ENCODE measurements at places on chromosomes 2 and 18.

- peak; percentile 84 for DNase-seq
Measured at GRCh38 chr2:219387306-219388120, at the start of gene DNPEP. TSS of gene DNPEP (minus strand) at chr2:219387912. CDS start at chr2:219387794, 118 bp downstream.

- DNase-seq, result no peak
Measured at GRCh38 chr2:196809260-196809659, at the start of gene C2orf66. TSS of gene C2orf66 (minus strand) at chr2:196809355. CDS start at chr2:196809336, 19 bp downstream.

- no peak for DNase-seq
Measured at GRCh38 chr2:43026426-43027096, 199.8 kb downstream of the ZFP36L2 start.

DNA sequence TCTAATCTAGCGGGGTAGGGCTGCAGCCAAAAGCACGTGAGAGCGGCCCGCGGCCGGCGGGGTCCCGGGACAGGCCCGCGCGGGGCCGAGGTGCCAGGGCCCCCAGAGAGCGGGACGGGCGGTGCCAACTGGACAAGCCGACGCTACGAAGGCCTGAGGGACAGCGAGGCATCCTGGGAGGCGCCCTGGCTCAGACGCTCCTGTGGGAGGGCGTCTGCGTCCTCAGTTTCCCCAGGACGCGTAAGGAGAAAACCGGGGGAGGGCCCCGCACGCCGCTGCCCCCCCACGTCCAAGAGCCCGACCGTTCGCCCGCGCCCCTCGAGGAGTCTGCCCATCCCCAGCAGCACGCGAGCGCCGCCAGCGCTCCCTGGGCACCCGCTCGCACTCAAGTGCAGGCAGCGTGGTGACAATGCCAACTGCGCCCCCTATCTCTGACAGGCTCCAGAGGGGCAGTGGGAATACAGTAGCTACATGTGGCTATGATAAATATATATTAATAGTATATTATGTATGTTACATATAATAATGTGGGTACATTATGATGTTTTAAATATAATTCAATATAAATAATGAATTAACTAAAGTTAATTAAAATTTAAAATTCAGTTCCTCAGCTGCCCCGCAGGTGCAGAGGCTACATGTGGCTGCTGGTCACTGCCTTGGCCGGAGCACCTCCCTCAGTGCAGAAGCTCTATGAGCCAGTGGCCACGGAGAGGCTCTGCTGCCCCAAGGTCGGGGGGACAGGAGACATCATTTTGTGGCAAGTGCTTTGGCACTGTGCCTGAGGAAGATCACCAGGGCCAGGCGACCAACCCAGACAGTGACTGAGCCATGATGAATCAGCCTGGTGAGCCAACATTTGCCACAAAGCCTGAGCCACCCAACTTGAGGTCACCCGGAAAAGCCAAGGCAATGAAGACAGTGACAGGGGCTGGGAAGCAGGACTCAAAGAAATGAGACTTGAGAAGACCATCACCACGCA is 5.5 kb upstream of the SFT2D3 start:
- peak; percentile 53 for DNase-seq

- DNase-seq, result no peak
Measured at GRCh38 chr2:19244460-19245363, 113.7 kb downstream of the OSR1 start.

- no peak for DNase-seq
Measured at GRCh38 chr2:144615866-144616565, 96.1 kb upstream of the ZEB2 start.

- no peak for DNase-seq
Measured at GRCh38 chr18:40751186-40751585, 1203.8 kb upstream of the PIK3C3 start.

GRCh38 chr2:176138923-176139660 is 9.6 kb downstream of the HOXD8 start:
- peak; percentile 1 for DNase-seq

DNA sequence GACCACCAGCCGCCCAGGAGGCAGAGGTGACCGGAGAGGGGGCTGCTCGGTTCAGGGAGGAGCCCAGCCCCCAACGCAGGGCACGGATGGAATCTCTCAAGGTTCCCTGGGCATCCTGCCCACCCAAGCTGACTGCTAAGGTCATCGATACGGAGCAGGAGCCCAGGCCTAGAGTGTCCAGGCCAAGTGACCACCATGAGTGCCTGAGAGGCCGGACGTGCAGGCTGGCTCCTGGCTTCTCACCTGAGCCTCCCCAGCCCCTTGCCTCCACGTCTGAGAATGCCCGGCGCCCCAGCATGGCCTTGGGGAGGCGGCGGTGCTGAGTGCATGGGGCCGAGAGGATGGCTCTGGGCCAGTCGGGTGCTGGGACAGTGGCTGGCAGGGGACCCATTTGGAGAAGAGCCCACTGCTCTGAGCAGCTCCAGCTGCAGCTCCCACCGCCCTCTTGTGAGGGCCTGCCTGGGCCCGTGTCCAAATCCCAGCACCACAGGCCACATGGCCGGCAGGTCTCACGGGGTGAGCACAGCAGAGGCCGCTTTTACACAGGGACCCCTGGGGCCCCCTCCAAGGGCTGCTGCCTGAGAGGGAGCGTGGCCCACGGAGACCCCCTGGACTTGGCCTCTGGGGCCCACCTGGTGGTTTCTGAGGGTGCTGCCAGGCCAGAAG is 102.8 kb upstream of the CTDP1 start:
- DNase-seq, result no peak

DNA sequence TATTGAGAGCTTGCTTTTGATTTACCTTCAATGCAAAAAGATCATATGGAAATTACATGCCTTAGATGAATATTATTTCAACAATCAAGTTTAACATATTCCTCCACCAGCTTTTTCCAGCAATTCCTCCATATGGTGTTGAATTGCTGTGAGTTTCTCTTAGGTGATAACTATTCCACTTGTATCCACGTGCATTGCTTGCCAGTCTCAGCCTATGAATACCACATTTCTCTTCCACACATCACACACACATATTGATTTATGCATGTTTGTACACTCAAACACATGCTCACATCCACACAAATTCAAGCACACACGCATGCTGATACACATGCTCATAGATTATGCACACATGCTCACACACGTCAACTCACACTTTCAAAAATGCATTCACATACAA is 770.0 kb upstream of the LINC00305 start:
- no peak for DNase-seq

GRCh38 chr2:46087492-46087891 is 209.7 kb upstream of the EPAS1 start:
- no peak for DNase-seq

- DNase-seq, result no peak
Measured at GRCh38 chr2:33384599-33384961, 91.9 kb upstream of the RASGRP3 start.

DNA sequence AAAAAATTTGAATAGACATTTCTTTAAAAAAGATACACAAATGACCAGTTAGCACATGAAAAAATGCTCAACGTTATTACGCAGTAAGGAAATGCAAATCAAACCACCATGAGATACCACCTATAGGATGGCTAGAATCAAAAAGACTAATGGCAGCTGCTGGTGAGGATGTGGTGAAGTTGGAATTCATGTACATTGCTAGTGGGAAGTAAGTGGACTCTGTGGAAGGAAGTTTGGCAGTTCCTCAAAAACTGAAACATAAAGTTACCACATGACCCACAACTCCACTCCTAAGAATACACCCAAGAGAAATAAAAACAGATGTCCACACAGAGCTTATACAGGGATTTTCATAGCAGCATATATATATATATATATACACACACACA is 51.2 kb downstream of the MBP start:
- no peak for DNase-seq

DNA sequence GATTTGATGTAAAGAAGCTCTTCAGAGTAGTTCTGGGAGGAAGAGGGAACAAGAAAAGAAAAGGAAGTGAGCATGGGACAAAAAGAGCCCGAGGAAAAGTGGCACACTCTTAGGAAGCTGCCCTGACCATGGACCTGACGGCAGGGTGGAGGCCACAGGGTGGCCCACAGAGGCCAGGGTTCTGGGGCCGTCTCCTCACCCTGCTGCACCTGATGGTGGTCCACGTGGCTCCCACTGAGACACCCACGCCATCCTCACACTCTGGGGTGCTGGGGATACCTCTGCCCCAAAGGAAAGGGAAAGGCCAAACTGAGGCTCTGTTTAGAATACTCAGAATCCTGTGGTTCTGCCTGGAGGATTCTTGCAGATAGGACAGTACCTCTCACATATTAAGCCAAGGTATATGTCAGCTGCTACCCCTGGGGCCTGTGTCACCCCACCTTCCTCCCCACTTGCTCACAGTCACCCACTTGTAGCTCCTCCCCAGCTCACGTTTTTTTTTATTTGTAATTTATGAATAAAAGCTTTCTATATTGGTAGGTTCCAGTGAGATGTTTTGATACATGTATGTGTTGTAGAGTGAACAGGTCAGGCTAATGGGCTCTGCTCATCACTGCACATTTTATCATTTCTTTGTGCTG is 171.1 kb downstream of the LDLRAD4 start:
- no peak for DNase-seq

- no peak for DNase-seq
Measured at GRCh38 chr2:26179446-26179913, 6.6 kb downstream of the GAREM2 start.

DNA sequence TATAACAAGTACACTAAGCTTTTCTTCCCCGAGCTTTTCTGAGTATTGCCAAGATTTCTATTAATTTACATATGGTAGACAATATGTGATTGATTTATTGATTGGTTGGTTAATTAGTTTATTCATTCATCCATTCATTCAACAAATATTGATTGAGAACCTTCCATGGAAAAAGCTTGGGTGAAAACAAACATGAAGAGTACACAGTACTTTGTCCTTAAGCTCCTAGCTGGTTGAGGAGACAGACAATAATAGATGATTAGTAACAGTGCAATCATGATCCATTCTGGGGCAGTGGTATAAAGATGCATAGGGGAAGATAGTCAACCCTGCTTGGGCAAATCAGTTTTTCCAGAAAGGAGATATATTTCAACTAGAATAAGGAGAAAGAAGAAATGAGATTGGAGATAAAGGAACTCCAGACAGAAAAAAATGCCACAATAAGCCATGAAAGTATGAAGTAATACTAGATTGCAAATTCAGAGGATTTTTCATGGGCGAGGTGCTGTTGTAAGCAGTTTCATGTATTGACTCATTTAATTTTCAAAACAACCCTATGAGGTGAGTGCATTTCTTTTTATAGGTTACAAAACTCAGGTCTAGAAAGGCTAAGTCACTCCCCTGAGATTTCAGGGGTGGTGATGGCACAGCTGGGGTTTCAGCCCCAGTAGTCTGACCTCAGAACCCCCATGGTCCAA is 129.5 kb downstream of the RND3 start:
- no peak for DNase-seq

GRCh38 chr2:106562268-106563186 is 75.4 kb downstream of the CD8B2 start:
- no peak for DNase-seq

DNA sequence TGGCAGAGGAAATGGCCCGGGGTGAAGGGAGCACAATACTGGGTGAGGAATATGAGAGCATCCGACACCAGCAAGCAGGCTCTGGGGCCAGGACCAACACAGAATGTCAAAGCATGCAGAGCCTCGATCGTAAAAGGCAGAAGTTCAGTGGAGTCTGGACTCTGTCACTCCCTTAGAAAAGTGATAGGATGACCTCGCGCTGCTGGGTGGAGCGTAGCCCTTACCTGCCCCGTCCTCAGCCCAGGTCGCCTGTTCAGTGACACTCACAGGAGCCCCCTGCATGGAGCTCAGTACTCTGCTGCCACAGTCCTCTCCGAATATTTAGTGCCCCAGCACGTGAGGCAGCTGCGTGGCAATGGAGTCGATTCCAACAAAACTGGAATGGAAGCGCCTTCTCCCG is 236.7 kb upstream of the MYT1L start:
- no peak for DNase-seq

DNA sequence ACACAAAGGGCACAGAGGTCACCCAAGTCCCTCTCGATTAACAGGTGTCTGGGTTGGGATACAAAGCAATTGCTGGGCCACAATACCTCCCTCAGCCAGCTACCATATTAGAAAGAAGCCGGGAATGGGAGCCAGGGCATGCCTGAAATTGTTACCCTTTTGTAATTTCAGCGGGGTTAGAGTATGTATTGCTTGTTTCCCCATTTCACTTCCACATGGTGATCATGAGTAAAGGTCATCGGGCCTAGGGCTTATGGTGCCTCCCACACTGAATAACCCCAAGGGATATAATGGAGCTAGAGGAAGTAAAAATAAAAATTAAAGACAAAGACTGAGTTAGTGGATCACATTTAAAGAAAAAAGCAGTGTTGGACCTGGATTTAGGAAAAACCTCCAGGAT is 437.2 kb upstream of the KLHL29 start:
- no peak for DNase-seq

GRCh38 chr2:239697399-239698164 is 296.8 kb upstream of the HDAC4 start:
- DNase-seq, result no peak

DNA sequence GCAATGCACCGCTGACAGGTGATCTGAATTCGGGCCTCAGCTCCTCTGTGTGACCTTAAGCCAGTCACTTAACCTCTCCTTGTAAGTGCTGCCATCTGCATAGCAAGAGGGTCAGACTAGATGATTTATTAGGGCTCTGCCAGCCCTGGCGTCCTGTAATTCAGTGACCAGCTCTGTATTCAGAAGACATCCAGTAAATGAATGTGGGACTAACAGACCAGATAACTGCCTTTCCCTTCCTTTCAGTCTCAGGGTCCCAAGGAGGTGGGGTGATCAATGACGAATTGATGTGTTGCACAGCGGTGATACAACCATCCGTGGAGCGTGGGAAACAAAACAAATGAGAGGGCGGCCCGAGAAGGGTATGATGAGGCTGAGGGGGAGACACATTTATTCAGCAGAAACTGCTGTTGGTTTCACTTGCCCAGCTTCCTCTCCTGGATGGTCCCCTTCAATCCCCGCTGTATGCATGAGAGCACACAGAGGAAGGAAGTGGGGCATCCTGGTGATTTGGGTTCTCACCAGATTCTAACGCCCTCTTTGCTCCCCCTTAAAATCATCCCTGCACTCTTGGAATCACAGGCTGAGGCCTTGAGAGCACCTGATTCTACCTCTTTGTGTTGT is 92.8 kb downstream of the VIT start:
- no peak for DNase-seq

DNA sequence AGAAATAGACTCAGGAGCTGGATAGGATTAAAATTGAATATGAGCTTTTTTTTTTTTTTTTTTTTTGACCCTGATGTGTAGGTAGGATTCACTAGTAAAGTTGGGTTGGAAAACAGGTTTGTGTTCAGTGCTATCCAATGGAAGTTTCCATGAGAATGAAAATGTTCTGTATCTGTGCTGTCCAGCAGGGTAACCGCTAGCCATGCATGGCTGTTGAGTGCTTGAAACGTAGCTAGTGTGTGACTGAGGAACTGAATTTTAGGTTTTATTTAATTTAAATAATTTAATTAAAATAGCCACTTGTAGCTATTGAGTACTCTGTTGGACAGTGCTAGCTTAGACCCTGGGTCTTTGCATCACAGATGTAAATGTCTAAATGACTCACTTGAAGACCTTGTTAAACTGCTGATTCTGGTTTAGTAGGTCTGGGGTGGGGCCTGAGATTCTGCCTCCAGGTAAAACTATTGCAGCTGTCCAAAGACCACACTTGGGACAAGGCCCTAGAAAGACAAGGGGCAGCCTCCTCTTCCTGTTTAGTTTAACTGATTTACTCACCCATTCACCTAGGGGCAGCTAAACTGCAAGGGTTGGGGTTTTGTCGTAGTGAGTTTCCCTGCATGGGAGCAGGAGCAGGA is 84.7 kb upstream of the STON1 start:
- DNase-seq, result no peak

Measured in activated CD4-positive, alpha-beta T cell treated with anti-CD3 and anti-CD28 coated beads, Interleukin-2, amount 50 U/mL, for 48 hours (primary cell).